Activated CD4-positive, CD25-positive, alpha-beta regulatory T cell (primary cell): ENCODE measurements at places on chromosomes 16 and 17.

DNA sequence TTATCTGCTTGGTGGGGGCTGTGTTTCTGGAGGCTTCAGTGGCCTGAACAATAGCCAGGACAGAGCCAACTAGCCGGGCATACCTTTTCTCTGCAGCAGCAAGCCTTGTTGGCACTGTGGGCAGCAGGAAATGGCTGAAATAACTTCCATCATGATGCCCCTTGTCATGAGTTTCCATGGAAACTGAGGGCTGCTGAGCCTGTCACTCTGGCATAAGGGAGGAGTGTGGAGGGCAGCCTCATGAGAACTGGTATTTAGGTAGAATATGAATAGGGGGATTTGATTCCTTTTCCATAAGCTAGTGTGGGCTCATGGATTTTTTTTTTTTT, 39.4 kb downstream of the PLCG2 start:
- no peak for DNase-seq

- DNase-seq, result no peak
These were observed 15.2 kb downstream of the PLA2G10 start for GRCh38 chr16:14678748-14679497.

DNA sequence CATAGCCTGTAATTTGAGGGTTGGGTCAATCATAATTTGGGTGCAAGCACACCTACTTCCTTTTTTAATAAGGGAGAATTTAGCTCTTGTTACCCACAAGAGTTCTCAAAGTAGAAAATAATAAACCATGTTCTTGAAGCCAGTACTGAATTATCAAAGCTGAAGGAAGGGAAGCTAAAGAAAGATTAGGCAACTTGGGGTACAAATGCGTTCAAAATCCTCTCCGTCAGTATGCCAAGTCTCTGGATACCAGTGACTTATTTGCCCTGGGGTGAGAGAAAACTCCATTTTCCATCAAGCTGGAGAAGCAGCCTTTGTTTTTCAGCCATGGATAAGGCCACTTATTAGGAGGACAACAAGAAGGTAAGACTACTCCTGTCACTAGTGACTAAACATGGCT, 23.5 kb upstream of the DHRS13 start:
- DNase-seq, result no peak

GRCh38 chr16:30896889-30897733, 697 bp downstream of the CTF1 start:
- DNase-seq, result peak; percentile 72

DNA sequence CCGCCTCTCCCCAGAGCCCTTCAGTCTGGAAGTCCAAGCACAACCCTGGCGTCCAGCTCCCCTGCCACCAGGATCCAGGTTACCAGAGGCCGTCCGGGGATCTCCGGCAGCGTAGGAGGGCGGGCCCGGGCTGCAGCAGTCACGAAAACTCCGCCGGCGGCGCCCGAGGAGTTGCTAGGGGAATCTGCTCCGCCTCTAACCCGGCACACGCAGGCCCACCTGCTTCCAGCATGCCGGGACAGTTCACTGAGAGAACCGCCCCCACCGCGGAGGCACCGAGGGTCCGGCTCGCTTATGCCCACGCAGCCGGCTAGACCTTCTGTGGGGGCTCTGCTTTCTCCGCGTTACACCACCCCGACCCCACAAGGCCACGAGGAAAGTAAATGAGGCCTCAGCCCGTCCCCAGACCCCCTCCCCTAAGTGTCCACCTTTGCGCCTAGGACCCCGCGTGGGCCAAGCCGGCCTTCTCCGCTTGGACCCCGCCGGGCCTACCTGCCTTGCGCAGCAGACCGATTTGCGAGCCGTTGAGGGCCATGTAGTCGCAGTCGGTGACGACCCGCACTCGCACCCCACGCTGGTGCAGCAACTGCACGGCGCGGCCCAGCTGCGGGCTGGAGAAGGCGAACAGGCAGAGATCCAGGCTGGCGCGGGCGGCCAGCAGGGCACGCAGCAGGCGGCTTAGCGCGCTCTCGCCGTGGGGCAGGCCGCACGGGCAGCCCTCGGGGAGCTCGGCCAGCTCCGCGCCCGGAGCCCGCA, 587 bp downstream of the PLD6 start:
- DNase-seq, result peak; percentile 51

DNA sequence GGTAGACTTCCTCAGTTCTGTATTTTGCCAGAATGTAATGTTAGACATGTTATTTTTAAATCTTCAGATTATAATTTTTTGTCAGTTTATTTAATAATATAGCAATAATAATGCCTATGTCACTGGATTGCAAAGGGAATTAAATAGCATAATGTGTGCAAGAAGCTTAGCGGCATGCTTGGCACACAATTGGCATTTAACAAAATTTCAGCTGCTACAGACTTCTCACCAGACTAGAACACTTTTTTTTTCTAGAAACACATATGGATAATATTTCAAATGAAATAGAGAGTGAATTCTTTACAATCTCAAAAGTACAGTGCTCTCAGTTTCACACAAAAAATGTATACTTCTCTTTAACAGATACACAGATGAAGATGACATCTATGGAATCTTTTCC, 757.4 kb downstream of the CDH11 start:
- DNase-seq, result no peak

DNA sequence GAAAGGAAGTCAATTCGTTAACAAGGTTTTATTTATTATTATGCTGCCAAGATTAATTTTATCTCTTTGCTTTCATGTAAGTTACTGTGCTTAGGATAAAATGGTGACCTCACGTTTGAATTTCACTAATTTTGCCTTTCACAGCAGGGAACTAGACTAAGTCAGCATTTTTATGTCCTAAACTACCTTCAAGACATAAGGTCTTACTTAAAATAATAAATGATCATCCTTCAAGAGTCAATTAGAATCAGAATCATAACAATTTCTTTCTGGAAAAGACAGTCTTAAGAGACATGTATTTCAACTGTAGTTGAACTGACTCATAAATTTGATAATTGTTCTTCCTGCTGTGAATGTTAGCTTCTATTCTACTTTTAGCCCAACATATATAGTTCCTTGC, 893.8 kb downstream of the KCNJ2 start:
- no peak for DNase-seq

GRCh38 chr16:23922406-23922805, 86.6 kb downstream of the PRKCB start:
- DNase-seq, result no peak

- no peak for DNase-seq
These were observed 39.3 kb upstream of the SLC38A10 start for GRCh38 chr17:81334391-81334901.

DNA sequence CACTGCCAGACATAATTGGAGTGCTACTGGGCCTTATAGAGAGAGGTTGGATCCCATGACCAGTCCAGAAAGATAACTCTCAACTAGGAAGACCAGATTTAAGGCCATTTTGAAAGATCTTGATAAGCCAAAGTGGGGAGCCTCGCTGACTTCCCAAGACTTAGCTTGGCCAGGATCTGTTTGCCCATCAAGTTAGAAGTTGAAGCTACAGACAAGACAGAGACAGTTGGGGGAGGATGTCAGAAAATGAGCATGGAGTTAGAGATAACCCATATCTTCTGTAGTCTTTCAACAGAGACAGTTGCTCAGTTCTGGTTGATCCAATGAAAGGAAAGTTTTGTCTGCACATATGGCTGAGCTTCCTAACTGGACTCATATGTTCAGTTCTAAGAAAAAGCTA, 267.4 kb downstream of the HS3ST3A1 start:
- DNase-seq, result no peak

GRCh38 chr17:66371561-66371960, 69.1 kb downstream of the PRKCA start:
- DNase-seq, result no peak

DNA sequence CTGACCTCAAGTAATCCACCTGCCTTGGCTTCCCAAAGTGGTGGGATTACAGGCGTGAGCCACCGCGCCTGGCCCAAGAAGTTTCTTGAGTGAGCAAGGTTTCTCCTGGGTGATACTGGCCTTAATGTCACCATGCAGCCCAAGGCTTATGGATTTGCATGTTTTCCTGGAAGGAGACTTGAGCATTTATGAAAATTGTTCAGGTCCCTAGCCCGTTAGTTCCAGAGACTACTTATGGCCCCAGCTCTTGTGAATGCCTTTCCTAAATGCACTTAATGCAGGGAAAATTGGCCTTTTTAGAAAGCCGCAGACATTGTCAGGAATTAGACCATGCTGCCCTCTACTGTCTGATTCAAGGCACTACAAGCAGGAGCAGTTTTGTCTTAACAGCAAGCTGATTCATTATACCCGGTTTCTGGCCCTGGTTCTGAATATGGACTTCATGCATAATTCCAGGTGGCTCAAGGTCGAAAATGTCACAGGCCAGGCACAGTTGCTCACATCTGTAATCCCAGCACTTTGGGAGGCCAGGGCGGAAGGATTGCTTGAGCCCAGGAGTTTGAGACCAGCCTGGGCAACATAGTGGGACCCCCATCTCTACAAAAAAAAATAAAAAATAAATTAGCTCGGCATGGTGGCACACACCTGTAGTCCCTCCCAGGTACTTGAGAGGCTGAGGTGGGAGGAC, 91.3 kb downstream of the SNX29 start:
- no peak for DNase-seq
